DMS153 (cell line): ENCODE measurements at places on chromosomes 6 and 20.

GRCh38 chr6:47897247-47897646 is 115.4 kb downstream of the OPN5 start:
- DNase-seq: no peak

DNA sequence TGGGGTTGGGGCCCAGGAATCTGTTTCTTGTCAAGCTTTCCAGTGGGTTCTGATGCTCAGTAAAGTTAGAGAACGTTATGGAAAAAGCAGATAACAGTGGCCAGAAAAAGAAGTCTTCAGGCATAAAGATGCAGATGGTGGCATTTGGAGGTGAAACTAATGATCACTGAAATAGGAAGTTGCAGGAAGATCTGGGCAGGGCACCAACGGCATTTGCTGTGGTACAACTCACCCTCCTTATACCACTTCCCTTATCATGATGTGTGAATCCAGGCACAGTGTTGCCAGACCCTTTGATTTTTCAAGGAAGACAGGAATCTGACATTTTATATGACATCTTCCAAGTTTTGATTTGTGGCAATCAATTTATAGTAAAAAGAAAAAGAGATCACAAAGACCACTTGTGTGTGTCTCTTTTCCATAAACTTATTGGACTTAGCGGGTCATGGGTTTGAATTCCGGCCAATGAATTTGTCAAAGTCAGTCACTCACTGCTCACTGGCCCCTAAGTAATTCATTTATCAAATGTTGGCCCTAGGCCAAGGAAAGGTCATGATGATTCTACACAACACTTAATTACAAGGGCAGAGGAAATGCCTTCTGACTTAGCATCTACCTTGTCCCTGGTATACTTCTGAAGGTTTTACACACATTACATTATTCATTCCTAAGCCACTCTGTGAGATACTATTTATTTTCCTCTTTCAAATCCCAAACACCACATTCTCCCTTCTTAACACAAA is 37.6 kb downstream of the LAMP5 start:
- DNase-seq: no peak

GRCh38 chr20:45347297-45347935 is 808 bp downstream of the SDC4 start:
- DNase-seq: no peak

DNA sequence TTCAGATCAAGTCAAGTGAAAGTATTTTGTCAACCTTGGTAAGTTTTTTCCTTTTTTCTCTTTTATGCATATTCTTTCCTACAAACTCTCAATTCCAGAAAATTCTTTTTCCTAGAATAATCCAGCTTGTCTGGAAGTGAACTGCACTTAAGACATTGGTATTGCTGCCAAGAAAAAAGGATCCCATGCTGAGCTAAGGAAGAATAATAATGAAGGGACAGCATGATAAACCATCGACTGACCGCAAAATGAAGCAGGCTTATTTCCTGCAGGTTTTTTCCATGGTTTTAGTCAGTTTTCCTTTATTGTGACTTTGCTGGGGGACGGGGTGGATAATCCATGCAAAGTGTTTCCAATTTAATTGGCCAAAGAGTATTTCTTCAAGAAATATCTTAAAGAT is 857.6 kb upstream of the SLC35B3 start:
- no peak for DNase-seq

GRCh38 chr6:111406200-111406721 is 76.8 kb downstream of the REV3L start:
- DNase-seq: no peak

- DNase-seq: no peak
Measured at GRCh38 chr6:41445261-41445660, 100.9 kb upstream of the FOXP4 start.

DNA sequence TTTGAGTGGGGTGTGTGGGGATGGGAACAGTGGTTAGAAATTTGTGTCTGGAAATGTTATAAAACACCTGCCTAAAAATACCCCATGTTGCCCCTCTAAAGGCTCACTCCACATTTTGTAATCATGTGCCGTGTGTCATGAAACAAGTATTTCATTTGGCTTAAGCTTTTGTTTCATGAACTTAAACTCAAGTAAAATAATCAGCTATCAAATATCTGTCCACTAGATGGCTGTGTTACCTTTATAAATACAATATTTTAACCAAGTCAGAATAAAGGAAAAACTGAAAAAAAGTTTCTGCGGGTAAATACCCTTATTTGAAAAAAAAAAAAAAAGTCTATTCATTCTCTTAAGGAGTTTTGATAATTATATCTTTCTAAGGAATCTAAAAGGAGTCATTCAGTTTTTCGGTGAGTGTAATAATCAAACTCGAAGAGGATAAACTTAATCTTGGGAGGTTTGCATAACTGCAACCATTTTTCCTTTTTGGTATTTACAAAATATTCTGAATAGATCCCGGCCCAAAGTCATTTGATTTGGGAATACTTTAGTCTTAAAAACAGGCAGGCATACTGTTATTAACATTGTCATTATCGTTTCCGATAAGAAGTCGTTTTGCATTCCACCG is 29.9 kb upstream of the MTRF1L start:
- no peak for DNase-seq

GRCh38 chr6:137323860-137324259 is 104.7 kb upstream of the IFNGR1 start:
- no peak for DNase-seq

DNA sequence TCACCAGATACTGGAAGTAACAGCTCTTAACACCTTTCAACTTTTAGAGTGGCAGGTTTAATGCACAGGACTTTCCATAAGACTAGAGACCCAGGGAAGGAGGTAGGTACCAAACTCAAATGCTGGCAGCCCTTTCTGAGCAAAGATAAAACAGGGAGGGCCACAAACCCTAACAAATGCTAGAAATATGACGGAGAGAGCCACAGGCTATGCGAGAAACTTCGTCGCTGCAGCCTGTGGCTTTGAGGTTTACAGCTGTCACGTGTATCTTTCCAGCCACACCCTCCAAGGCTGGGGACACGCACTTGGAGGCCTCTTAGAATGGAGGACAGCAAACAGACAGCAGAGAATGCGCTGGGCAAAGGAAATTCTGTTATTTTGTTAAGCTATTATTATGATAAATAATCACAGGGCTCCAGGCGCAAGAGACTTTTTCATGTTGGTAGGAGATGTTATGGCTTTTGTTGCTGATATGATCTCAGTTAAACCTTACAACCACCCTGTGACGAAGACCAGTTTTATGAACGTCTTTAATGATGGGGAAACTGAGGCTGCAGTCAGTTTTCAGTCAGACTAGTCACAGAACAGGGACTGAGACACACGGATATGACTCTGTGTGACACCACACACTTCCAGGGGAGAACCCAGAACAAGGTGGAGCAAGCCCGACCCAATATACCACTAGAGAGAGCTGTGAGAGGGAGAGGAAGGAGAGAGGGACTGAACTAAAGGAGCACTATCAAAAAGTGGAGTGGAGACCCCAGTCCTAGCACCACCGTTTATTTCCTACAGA is 2.0 kb downstream of the TRAM2 start:
- DNase-seq: no peak

DNA sequence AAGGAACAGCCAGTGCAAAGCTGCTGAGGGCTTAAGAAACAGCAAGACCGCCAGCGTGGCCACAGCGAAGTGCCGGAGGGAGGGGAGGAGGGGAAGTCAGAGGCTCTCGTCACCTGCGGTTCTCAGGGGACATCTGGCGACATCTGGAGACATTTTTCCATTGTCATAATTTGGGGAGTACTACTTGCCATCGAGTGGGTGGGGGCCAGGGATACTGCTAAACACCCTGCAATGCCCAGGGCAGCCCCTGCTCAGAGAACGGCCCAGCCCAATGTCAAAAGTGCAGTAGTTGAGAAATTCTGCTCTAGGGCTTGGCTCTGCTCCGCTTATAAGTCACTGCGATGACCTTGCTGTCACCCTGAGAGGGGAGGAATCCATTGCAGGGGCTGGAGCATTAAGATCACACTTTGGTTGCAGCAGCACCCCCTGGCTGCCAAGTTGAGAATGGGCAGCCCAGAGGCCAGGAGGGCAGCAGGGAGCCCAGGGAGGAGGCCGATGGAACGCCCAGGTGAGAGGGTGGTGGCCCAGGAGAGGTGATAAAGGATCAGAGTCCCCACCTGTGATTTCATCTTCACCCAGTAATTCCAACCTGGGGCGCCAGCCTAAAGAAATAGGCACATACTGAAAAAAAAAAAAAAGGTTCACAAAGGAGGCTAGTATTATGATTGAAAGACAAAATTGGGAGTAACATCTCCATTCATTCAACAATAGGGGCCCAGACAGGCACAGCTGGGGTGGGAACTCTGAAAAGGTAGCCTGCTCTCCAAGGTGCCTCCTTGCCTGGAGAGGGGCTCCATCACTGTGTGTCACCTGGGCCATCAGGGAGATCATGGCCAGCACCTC is 218.2 kb downstream of the BMP7 start:
- DNase-seq: no peak

GRCh38 chr6:119938752-119939151 is 589.2 kb upstream of the MAN1A1 start:
- DNase-seq: no peak

GRCh38 chr6:138531387-138531786 is 32.1 kb upstream of the NHSL1 start:
- no peak for DNase-seq

- no peak for DNase-seq
Measured at GRCh38 chr20:41664584-41664983, 46.4 kb upstream of the CHD6 start.

GRCh38 chr20:50195524-50196120 is 5.0 kb downstream of the CEBPB start:
- no peak for DNase-seq

GRCh38 chr6:166441325-166442078 is 58.8 kb upstream of the MPC1 start:
- DNase-seq: no peak

GRCh38 chr20:55805138-55805537 is 200.2 kb downstream of the CBLN4 start:
- DNase-seq: no peak

GRCh38 chr6:159099276-159099675 is 54.5 kb upstream of the TAGAP start:
- no peak for DNase-seq

GRCh38 chr6:146781836-146782235 is 183.1 kb downstream of the ADGB start:
- DNase-seq: no peak

- DNase-seq: peak; percentile 56
Measured at GRCh38 chr20:20079102-20079784, 26.9 kb downstream of the CFAP61 start.

- DNase-seq: no peak
Measured at GRCh38 chr6:4858194-4859015, 82.2 kb downstream of the CDYL start.

GRCh38 chr6:108118810-108119768 is 44.5 kb upstream of the OSTM1 start:
- no peak for DNase-seq

GRCh38 chr6:87251225-87251624 is 71.2 kb upstream of the SMIM8 start:
- no peak for DNase-seq

- no peak for DNase-seq
Measured at GRCh38 chr20:50932016-50932485, 814 bp upstream of the ADNP start.

- DNase-seq: no peak
Measured at GRCh38 chr20:37426106-37426505, 80.2 kb downstream of the SRC start.

DNA sequence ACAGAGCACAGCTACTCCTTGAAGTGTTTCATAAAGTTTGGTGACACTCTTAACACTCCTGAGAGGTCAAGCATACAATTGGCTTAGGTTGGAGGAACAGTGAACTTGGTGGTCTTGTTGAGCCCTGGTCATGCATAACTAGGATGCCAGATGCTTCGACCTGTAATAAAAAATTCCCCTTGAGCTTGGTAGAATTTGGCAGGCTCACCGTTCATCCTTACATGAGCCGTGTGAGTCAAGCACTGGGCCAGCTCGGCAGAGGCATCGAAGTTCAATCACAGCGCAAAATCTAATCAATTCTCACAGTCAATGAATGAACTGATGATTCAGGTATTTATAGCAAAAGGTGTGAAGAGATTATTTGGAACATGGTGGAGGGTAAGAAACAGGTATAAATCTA is 33.7 kb downstream of the CYP24A1 start:
- DNase-seq: no peak

DNA sequence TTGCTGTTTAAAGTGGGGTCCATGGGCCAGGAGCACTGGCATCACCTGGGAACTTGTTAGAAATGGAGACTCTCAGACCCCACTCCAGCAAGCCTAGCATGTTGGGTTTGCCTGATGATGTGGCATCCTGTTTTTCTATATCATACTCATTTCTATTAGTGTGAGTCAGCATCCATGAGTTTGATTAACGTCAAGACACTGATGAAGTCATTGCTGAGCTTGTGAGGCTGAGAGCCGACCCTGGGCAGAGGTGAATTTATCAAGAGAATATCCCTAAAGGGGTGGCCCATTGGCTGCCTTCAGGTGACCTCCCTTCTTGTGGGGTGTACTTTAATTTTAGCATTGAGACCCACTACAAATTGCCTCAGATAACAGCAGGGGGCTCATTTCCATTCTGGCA is 43.4 kb upstream of the RNF144B start:
- DNase-seq: no peak

DNA sequence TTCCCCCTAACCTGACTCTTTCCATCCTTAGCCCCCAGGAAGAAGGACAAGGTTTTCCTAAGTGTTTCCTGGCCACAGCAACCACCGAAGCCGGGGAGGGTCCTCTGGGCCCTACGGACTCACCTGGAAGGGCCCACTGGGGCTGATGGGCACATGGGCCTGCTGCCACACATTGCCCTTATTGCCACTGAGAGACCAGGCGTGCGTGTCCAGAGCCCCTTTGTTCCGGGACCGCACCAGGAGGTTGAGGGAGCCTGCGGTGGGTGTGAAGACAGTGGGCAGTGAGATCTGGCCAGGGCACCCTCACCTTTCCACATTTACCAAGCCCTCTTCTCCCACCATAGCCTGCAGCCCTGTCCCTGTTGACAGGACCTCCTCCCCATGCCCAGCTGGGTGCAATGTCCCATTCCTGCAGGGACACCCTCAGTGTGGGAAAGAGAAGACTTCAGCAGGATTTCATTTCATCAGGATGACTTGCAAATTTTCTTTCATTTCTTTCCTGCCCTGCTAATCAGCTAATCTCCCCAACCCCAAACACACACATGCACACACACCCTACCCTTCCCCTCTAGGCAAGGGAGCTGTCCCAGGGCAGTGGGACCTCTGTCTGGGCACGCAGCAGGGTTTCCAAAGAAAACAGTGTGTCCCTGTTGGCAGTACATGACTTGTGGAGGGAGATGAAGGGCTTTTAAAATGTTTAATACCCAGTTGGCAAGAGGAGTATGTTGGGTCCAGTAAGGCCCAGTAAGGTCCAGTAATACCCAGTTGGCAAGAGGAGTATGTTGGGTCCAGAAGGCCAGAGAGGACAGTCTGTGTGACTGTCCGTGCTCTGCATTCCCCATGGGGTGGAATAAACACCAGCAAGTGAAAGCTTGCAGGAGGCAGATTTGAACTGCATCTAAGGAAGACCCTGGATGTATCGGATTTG is 59.0 kb downstream of the MDGA1 start:
- DNase-seq: no peak

DNA sequence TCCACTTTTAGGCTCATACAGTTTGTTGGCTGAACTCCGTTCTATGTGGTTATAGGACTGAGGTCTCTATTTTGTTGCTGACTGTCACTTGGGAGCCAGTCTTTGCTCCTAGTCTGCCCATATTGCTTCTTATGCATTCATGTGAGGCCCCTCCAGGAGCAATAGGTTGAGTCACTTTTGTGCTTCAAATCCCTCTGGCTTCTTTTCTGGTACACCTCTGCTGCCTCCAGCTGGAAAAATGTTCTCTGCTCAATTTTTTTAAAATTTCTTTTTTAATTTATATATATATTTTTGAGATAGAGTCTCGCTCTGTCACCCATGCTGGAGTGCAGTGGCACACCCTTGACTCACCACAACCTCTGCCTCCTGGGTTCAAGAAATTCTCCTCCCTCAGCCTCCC is 42.7 kb upstream of the NOX3 start:
- no peak for DNase-seq
